ENCODE measurements at places on chromosomes 6 and 20.

DNA sequence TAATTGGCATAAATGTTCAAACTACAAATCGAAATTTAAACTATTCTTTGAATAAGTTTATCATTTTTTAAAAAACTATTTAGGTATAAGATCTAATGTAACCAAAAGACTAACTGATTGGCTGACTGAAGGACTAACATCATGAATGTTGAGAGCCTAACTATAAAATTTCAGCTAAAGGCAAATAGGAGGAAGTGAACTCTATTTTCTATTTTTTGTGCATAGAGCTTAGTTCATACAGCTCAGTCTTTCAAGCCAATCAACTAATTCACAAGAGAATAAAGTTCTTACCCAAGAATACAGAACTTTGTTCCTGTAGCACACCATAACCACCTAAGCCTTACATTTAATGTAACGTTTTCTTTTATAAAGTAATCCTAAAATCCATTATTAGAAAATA, 46.3 kb upstream of the STXBP5 start:
- no peak overlapping the region for H3K4me3 ChIP-seq
- no peak for DNase-seq
- H3K4me1 ChIP-seq, result no peaks in the 10 kb centered on the region

DNA sequence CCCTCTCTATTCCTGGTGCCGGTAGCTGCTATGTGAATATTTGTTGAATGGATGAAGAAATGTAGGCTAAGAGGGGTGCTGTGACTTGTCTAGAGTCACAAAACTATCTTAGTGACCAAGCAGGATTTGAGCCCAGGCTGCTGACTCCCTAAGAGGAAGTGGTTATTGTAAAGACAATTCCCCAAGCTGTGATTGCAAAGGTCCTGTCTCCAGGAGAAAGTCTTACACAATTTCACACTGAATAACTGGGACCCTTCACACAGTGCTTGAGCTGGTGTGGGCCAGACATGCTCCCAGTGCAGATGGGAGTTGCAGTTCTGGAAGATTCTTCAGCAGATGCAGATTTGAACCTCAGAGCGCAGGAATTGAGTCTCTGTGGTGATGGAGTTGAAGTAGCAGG, 38.1 kb downstream of the IYD start:
- no peaks in the 10 kb centered on the region for H3K27me3 ChIP-seq
- no peak overlapping the region for H3K27ac ChIP-seq
- H3K4me3 ChIP-seq, result no peak overlapping the region
- no peak for DNase-seq
- H3K36me3 ChIP-seq, result no peaks in the 10 kb centered on the region
- H3K4me1 ChIP-seq, result peaks cover 17% of the 10 kb centered on the region

DNA sequence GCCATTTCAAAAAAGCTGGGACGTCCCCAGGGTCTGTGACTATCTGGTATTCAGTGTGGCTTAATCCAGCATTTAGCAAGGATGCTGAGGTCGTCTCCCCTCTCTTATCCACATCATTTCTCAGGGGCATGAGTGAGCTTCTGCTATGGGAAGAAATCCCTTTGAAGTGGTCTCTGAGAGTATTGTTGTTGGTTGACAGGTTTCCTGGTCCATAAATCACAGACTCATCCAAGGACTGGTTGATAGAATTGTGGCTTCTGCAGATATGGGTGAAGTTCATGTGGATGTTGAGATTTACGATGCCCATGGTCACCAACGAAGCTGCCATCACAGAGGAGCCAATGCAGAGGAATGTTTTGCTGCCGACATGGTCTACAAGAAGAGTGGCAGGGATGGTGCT, 24.0 kb downstream of the SLC2A12 start:
- H3K27ac ChIP-seq, result no peak overlapping the region
- peaks cover 20% of the 10 kb centered on the region for H3K36me3 ChIP-seq
- no peaks in the 10 kb centered on the region for H3K27me3 ChIP-seq
- H3K4me3 ChIP-seq, result no peak overlapping the region

- H3K36me3 ChIP-seq, result no peaks in the 10 kb centered on the region
- H3K27me3 ChIP-seq, result no peaks in the 10 kb centered on the region
- H3K4me1 ChIP-seq, result peaks cover 21% of the 10 kb centered on the region
Measured at GRCh38 chr20:59221049-59221706, 57.6 kb downstream of the ZNF831 start.

GRCh38 chr6:62323818-62324431, 37.9 kb upstream of the KHDRBS2 start:
- no peak for DNase-seq
- no peak overlapping the region for H3K4me3 ChIP-seq
- H3K4me1 ChIP-seq, result no peaks in the 10 kb centered on the region
- no peaks in the 10 kb centered on the region for H3K27me3 ChIP-seq
- H3K27ac ChIP-seq, result no peak overlapping the region
- no peaks in the 10 kb centered on the region for H3K36me3 ChIP-seq

GRCh38 chr6:90107771-90108282, 188.8 kb downstream of the BACH2 start:
- H3K4me1 ChIP-seq, result no peaks in the 10 kb centered on the region
- H3K27ac ChIP-seq, result no peak overlapping the region
- H3K36me3 ChIP-seq, result no peaks in the 10 kb centered on the region
- H3K27me3 ChIP-seq, result no peaks in the 10 kb centered on the region
- DNase-seq, result no peak

DNA sequence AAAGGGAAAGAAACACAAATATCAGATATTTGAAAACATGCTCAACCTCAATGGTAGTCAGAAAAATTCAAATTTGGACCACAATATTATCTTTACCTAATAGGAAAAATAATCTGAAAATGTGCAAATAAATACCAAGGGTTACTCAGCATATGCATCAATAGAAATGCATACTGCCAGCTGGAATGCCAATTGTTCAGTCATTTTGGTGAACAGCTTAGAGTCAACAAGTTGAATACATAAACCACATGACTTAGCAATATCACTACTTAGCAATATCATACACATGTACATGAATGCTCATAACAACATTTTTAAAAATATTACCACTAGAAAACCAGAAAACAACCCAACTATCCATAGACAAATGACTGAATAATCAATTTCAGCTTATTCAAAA, 212.7 kb downstream of the PTPRK start:
- no peak overlapping the region for H3K4me3 ChIP-seq
- no peak overlapping the region for H3K27ac ChIP-seq
- H3K27me3 ChIP-seq, result no peaks in the 10 kb centered on the region
- no peaks in the 10 kb centered on the region for H3K4me1 ChIP-seq
- no peak for DNase-seq
- H3K36me3 ChIP-seq, result no peaks in the 10 kb centered on the region

DNA sequence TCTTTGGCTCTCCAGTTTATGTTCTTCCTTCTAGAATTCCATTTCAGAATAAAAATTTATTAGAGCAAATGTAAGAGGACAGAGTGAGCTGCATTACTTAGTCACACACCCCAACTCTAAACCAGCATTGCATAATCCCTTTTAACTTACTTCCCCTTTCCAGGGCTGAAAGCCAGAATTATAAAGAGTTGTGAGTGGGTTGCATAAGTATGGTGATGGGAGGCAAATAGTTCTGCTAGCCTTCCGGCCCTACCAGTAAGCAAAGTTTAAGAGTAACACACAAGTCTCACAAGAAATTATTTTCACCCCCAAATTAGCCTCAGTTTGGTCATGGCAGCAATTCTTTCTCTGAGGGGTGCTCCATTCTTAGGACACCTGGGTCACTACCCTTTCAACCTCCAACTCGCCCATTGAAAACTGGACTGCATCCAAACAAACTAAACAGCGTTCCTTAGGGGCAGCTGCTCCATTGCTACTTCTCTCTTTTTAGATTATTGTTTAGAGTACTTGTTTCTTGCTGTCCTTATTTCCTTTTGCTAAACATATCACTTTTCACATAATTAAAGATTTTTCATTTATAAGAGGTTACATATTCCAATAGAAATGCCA, 1.6 kb downstream of the KIAA0408 start:
- H3K27me3 ChIP-seq, result no peaks in the 10 kb centered on the region
- no peaks in the 10 kb centered on the region for H3K36me3 ChIP-seq
- no peak overlapping the region for H3K4me3 ChIP-seq
- no peak for DNase-seq
- H3K4me1 ChIP-seq, result no peaks in the 10 kb centered on the region

GRCh38 chr6:30063315-30063714, 2.2 kb downstream of the POLR1H start:
- no peak for DNase-seq
- H3K36me3 ChIP-seq, result no peaks in the 10 kb centered on the region
- peaks cover 3% of the 10 kb centered on the region for H3K4me1 ChIP-seq
- H3K4me3 ChIP-seq, result no peak overlapping the region
- no peak overlapping the region for H3K27ac ChIP-seq

GRCh38 chr6:104603108-104603745, 256.5 kb downstream of the HACE1 start:
- H3K4me3 ChIP-seq, result no peak overlapping the region
- no peaks in the 10 kb centered on the region for H3K4me1 ChIP-seq
- H3K27me3 ChIP-seq, result no peaks in the 10 kb centered on the region
- DNase-seq, result no peak

DNA sequence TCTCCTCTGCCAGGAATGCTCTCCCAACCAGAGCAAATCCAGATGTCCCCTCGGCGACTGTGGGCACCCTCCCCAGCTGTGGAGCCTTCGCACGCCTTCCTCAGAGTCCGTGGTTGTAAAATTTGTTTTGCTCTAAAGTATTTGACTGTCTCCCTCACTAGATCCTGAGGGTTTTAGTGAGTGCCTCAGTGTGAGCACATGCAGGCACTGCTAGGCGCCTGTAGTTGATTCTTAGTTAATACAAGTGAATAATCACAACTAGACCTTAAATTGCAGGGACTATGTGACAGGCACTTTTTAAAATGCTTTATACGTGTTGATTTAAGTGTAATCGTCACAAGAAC, 680 bp upstream of the MTCH1 start:
- no peaks in the 10 kb centered on the region for H3K36me3 ChIP-seq
- no peaks in the 10 kb centered on the region for H3K27me3 ChIP-seq
- no peak for DNase-seq

GRCh38 chr6:36056178-36056577, 28.6 kb downstream of the MAPK14 start:
- no peak for DNase-seq
- H3K27ac ChIP-seq, result no peak overlapping the region

DNA sequence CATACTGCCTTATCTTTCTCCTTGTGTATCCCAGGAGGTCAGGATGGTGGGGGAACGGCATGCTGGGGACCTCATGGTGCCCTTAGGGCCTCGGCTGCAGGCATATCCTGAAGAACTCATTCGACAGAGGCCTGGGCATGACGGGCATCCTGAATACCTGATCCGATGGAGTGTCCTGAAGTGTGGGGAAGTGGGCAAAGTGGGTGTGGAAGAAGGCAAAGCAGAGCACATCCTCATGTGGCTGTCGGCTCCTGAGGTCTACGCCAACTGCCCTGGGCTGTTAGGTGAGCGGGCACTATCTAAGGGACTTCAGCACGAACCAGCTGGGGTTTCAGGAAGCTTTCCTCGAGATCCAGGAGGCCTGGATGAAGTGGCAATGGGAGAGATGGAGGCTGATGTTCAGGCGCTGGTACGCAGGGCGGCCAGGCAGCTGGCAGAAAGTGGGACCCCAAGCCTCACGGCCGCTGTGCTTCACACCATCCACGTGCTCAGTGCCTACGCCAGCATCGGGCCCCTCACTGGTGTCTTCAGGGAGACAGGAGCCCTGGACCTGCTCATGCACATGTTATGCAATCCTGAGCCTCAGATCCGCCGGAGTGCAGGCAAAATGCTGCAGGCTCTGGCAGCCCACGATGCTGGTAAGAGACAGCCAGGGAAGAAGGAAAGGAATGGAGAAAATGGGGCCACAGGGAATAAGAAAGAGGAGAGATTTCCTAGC, 2.4 kb downstream of the CUL9 start:
- no peaks in the 10 kb centered on the region for H3K27me3 ChIP-seq
- H3K36me3 ChIP-seq, result peaks cover 13% of the 10 kb centered on the region
- DNase-seq, result no peak
- no peaks in the 10 kb centered on the region for H3K4me1 ChIP-seq
- H3K4me3 ChIP-seq, result no peak overlapping the region

DNA sequence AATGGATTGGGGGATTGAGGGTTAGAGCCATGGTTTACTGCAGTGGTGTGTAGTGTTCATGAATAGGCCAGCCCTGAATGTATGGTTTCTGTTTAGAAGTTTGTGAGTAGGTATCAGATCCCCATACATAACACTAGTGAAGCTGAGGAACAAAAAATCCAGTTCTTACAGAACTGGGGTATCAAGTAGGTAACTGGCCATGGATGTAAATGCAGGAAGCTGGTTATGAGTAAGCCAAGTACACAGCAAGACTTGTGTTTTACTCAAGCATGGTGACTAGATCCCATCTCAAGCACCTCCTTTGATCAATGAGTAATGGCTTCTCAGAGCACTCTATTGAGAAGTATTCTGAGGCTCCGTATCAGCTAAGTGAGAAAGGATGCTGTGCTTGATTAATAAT, 613.7 kb upstream of the FLRT3 start:
- no peaks in the 10 kb centered on the region for H3K27me3 ChIP-seq
- no peak overlapping the region for H3K4me3 ChIP-seq
- no peak for DNase-seq
- no peak overlapping the region for H3K27ac ChIP-seq
- H3K4me1 ChIP-seq, result peaks cover 15% of the 10 kb centered on the region

DNA sequence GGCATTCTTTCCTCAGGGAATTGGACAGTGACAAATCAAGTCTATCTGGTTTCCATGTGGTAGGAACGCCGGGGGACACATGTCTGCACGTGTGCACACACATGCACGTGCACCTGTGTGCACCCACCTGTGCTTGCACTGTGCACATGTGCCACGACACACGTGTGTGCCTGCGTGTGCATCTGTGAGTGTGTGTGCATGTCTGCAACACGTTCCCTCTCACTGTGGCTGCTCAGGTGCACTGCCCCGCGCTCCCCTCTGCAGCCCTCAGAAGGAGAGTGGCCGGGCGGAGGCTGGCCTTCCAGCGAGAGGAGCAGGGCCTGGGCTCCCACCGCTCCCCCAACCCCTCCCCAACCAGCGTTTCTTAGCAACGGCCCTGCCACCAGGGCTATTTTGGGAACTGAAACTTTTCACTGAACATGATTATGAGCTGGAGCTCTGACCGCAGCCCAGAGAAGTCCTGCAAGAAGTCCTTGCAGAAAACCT, 147.8 kb downstream of the PHACTR3 start:
- no peak overlapping the region for H3K4me3 ChIP-seq
- H3K27me3 ChIP-seq, result peaks cover 44% of the 10 kb centered on the region
- no peak overlapping the region for H3K27ac ChIP-seq
- H3K36me3 ChIP-seq, result no peaks in the 10 kb centered on the region
- H3K4me1 ChIP-seq, result peaks cover 32% of the 10 kb centered on the region

GRCh38 chr6:120876424-120876823, 457.9 kb downstream of the TBC1D32 start:
- H3K4me3 ChIP-seq, result no peak overlapping the region
- no peaks in the 10 kb centered on the region for H3K36me3 ChIP-seq
- no peak for DNase-seq
- H3K27me3 ChIP-seq, result no peaks in the 10 kb centered on the region

GRCh38 chr20:25000268-25000801, 7.8 kb upstream of the APMAP start:
- no peaks in the 10 kb centered on the region for H3K27me3 ChIP-seq
- H3K36me3 ChIP-seq, result peaks cover 3% of the 10 kb centered on the region
- H3K4me3 ChIP-seq, result no peak overlapping the region
- peaks cover 12% of the 10 kb centered on the region for H3K4me1 ChIP-seq
- no peak overlapping the region for H3K27ac ChIP-seq
- DNase-seq, result peak; percentile 74

All from tibial artery (tissue), 4 donors.